ENCODE measurements at places on chromosomes 5 and 9.

GRCh38 chr9:22037954-22038690, 29.0 kb upstream of the CDKN2B start:
- DNase-seq, result no peak

GRCh38 chr5:65808251-65808741, 86.3 kb downstream of the NLN start:
- DNase-seq, result no peak

- DNase-seq, result no peak
These were observed 950 bp upstream of the FNBP1 start for GRCh38 chr9:130043654-130044623.

DNA sequence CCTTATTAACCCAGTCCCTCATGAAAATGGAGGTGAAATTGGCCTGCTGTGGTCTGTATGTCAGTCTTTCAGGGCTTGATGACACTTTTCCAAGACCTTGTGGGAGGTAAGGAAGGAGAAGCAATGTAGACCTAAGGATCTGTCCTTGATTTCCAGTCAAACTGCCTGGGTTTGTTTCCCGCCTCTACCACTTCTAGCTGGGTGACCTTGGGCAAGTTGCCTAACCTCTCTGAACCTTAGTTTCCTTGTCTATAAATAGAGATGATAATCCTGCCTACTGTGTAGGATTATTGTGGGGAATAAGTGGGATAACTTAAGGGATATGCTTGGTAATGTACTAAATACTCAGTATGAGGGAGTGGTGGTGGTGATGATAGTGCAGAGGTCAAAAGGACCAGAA, 59.7 kb downstream of the PPARGC1B start:
- no peak for DNase-seq

- no peak for DNase-seq
These were observed 12.6 kb downstream of the NR2F1 start for GRCh38 chr5:93595420-93596147.

DNA sequence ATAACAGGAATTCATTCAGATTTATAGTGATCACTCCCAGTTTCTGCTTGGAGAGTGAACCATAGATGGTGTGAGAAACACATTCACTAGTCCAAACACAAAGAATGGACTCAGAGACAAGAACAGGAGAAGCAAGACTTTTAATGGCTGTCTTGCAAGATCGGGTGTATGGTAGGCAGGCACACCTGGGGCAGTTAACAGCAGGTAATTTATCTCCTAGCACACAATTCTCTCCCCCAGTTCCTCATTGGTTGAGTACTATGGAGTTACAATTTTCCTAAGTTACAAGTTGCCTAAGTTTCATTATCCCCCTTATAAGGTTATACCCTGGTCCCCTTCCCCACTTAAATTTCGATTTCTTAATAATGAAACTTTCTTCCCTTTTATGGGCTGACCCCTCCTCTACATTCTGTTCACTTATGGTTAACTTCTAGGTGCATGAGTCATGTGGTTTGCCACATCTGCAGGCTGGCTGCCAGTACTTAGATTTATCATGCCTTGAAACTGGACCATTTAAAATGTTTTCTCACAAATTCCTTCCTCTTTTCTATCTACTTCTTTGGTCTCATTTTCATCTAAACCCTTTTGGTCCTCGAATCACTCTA, 623.3 kb downstream of the HINT1 start:
- DNase-seq, result no peak

GRCh38 chr5:172035049-172035448, 28.6 kb upstream of the FBXW11 start:
- no peak for DNase-seq

- no peak for DNase-seq
These were observed 8.8 kb downstream of the PRXL2C start for GRCh38 chr9:96646081-96646991.

GRCh38 chr5:165781738-165782137, 2276.3 kb downstream of the MAT2B start:
- DNase-seq, result no peak

DNA sequence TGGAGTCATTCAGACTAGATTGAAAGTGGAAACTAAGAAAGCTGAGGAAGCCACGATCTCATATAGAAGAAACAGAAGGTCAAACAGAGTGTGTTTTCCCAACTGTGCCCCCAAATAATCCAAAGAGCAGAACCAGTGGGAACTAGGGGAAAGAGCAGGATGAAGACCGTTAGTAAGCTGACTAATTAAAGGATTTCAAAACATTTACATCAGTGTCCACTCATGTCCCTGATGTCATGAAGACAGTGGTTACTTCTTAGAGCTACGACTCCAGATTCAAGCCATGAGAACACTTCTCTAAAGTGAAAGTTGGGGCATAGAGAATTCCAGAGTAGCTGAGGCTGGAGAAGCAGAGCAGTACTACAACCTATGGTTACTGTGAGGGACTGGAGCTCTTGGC, 119.6 kb upstream of the SLC12A2 start:
- DNase-seq, result no peak

DNA sequence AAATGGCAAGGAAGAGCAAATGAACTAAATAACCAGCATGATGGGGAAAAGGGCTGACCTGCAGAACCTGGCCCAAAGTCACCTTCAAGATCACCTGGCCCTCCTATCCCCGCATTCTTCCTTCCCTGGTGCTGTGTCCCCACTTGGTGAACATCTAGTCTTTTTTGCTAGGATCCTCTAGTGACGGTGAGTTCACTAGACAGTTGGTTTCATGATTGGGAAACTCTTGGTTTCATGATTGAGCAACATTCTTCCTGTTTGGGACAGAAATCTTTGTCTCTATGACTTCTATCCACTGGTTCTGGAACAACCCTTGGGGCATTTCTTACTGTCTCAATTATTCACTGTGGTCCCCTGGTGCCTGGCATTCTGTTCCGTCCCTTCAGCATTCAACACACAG, 50.2 kb upstream of the DAB2IP start:
- DNase-seq, result no peak

- DNase-seq, result no peak
These were observed 35.9 kb downstream of the MAMDC2 start for GRCh38 chr9:70079417-70080037.

DNA sequence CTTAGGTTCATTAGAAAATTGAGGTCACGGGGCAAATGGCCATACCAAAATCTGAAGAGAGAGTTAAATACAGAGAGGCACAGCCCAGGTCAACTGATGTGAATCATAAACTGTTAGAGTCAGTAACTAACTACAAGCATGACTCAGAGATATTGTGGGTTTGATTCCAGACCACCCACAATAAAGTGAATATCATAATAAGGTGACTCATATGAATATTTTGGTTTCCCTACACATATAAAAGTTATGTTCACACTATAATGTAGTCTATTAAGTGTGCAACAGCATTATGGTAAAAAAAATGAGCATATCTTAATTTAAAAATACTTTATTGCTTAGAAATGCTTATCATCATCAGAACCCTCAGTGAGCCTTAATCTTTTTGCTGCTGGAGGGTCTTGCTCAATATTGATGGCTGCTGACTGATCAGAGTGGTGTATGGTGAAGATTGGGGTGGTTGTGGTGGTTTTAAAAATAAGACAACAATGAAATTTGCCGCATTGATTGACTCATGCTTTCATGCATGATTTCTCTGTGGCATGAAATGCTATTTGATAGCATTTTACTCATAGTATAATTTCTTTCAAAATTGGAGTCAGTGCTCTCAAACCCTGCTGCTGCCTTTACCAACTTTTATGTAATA, 53.1 kb upstream of the EDIL3 start:
- no peak for DNase-seq

- DNase-seq, result no peak
These were observed 89.0 kb downstream of the DCP2 start for GRCh38 chr5:113065626-113066025.

GRCh38 chr9:77802515-77803293, 154.6 kb upstream of the GNA14 start:
- DNase-seq, result no peak

DNA sequence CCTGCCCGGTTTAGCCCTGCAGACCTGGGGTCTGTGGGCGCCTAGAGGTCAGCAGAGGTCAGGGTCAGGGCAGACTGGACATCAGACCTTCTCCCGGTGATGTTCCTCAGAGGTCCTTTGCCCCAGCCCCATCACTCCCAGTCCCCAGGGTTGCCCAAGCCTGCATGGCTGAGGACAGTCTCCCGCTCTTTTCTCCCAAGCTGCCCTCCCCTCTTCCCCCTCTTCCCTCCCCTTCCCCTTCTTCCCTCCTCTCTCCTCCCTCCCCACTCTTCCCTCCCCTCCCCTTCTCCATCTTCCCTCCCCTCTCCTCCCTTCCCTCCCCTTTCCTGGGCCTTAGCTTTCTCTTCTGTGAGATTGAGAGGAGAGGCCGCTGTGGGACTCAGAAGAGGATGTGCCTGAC, 10.4 kb downstream of the LHX3 start:
- DNase-seq, result no peak

- DNase-seq, result no peak
These were observed 35.9 kb downstream of the SVEP1 start for GRCh38 chr9:110543631-110544051.

- DNase-seq, result no peak
These were observed at the start of gene FOXD1 for GRCh38 chr5:73448463-73449136. FOXD1 (minus strand) TSS chr5:73448777; CDS start chr5:73448362, 415 bp downstream.

DNA sequence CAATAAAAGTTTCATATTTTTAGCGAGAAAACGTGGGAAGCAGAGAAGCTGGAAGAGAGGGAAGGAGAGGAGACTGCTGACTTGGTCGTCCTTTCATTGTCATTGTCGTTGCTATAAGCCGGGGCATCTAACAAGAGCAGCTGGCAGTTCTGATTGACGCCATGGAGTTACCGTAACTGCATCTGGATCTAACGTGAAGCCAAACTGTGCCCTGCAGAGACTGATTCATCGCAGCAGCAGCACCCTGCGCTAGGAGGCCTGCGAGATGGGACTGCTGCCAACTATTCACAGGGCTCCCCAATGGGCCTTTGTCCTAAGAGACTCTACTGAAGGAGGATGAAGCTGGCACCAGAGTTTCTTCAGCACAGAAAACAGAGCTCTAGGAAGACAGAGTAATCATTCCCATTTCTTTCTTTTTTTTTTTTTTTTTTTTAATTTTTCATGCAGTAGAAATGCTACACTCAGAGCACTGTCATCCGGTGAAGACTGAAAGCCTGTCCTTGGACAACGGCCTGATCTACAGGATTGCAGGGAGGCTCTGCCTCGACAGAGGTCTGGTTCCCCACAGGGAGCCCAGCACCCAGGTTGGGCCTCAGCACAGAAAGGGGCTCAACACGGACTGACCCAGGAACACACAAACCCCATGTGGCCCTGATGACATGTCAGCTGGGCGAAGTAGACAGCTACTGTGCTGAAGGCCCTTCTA, 47.8 kb downstream of the RETREG1 start:
- DNase-seq, result no peak

DNA sequence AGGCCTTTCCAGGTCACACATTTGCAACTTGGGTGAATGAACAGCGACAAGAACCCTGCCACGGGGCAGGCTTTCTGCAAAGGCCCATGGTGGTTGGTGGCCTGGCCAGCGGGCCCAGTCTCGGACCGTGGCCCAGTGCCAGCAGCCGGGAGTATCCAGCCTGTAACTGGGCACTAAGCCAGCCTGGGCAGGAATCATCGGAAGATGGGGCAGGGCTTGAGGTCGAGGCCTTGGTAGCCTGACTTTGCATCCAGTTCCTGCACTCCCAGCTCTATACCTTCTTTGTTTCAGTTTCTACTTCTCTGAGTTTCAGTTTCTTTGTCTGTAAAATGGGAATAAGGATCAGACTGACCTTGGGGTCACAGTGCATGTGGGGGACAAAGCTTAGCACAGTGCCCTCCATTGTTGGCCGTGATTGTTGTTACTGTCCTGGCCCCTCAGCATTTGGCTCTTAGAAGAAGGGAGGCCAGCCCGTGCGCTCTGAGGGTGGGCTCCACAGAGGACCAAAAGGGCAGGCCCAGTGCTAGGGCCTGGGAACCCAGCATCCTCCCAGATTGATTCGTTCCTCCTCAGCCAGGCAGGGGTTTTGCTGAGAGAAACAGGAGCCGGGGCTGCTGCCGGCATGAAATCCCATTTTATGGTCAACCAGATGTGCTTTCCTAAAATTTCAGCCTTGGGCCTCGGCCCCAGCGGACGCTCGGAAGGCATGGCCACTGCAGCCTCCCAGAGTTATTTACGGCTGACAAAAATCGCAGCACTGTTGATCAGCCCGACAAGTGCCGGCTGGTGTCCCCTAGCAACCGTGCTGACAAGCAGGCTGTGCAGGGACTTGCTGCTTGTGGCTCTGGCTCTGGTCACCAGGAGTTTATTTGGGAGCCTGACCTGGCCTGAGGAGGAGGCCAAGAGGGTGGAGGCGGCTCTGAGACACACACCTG, 43.6 kb downstream of the JADE2 start:
- DNase-seq, result no peak

- DNase-seq, result no peak
These were observed 9.9 kb downstream of the RAD23B start for GRCh38 chr9:107292821-107293542.

DNA sequence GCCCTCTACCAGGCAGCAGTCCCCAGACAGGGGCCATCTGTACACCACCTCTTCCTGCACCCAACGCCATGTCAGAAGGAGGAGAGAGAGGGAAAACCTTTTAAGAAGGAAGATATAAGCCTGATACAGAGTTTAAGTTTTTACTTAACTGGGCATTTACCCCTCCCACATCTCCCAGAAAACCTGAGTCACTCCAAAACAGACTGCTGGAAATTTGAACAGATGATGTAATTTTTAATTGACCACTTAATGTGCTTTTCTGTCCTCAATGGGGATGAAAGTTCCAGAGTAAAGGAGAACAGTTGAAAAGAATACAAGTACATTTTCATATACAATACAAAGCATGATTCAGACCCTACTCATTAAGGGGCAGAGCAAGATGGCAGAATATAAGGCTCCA, 63.9 kb downstream of the TTC39B start:
- DNase-seq, result no peak

DNA sequence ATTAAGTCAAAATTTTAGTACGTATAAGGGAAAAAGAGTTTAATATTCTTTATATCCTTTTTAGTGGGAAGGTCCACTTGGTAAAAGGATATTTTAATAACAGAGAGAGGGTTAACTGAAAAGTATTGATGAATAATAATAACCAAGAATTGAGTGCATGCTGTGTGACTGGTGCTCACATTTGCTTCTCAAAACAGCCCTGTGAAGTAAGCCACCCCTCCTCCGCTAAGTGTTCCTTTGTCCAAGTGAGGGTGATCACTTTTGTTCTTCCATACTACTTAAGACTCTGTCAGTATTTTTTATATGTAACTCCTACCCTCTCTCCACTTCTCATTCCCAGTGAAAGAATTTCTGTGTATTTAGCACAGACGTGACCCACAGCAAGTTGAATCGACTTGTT, 51.5 kb downstream of the SLC44A1 start:
- no peak for DNase-seq

DNA sequence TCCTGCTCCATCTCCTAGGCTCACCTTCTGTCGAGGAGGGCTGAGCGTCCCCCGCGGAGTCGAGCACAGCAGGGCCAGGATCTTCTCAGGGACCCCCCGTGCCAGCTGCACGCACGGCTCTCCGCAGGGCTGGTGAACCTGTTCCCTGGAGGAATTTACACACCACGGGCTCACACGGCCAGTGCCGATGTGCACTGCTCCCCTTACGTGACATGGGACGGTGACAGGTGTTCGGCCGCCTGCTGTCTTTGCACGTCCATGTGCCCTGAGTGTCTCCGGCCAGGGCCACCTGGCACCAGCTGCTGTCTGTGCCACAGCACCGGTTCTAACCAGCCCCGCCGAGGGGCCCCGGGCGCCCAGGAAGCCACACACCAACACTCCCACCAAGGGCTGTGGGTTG, 8.7 kb upstream of the AGPAT2 start:
- no peak for DNase-seq

GRCh38 chr5:57298985-57299491, 125.2 kb downstream of the GPBP1 start:
- no peak for DNase-seq

All from activated CD8-positive, alpha-beta memory T cell treated with anti-CD3 and anti-CD28 coated beads for 1 hour (primary cell).